ENCODE measurements at places on chromosomes 6 and 20. TPM values are rescaled to one million over a fixed set of nuclear protein-coding genes. Genes with fewer than 3 reads are reported as not detected.
A peak's percentile ranks its signal among the peaks of the same experiment; 100 is the strongest.

DNA sequence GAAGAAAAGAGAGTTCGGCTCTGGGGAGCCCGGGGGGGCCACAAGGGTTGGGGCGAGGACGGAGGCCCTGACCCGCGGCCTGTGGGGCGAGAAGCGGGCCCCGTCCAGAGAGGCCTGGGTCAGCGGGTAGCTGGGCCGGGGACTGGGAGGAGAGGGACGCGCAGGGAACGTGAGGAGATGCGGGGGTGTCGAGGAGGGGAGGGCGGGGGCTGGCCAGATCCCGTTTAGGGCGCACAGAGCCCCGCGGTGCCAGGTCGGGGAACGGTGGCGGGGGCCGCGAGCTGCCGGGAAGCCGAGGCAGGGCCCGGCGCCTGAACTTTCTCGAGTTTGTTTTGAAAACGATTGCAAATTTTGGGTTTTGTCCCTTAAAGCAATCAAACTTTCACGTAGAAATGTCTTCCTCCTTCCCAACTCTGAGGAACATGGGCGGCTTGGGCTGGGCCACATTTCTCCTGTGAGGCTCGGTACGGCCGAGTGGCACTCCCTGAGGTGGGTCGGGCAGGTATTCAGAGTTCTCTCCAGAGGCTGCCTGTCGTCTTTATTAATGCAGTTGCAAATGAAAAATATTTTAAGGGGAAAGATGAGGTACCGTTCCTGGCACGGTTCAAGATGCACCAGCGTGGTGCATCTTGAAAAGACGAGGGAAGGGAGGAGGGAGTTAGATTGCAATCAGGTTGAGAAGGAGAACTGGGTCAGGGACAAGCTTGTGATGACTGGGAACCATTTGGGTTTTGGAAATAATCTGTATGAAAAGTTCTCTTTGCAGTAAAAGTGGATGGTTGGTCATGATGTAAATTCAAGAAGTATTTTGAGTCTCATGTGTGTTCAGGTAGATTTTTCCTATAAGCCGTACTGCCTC lies 972 bp downstream of the RNF8 start:
- peak; percentile 36 for DNase-seq

- DNase-seq, result peak; percentile 30
Observed at GRCh38 chr6:160069050-160069454, 52.6 kb upstream of the SLC22A1 start.

DNA sequence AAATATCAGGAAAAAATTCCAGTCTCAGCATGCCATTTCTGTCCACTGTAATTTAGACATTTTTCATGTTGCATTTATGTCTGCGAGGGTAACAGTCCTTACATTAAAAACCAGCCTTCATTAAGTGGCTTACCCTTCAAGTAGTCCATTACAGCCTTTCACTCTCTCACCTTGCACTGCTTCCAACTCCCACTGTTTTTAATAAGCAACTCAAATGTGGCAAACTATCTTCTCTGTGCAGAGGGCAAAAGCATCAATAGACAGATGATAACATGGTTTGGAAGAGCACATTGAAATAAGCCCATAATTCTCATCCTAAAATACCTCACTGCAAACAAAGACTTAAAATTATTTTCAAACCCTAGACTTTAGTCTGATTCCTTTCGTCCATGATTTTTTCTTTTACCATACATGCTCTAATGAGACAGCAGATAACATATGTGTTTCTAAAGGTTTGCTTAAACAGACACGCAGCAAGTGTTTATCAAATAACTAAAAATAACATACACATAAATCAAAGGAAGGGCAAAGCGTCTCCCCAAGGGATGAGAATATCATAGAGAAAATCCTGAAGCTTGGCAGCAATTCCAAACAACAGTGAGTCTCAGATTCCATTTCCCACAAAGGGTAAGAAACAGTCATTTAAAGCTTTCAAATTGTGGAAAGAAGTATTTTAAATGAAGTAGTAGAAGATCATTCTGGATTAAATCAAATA lies 130.4 kb downstream of the PTPRK start:
- no peak for DNase-seq

DNA sequence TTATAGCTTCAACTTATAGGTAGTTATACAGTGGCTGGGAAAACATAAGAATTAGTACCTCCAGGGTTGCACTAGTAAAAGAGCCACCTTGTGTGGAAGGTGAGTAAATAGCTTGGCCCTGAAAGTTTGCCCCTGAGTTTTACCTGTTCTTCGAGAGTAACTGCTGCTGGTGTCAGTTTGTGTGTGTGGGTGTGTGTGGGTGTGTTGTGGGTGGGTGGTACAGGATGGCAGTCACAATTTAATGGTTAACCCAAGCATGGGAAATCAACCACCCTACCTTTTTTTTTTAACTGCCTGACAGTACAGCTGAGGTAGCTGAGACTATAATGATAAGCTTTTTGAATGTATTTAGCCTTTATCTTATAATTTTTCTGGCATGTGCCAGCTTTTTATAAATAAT lies 137.3 kb downstream of the STXBP5 start:
- DNase-seq, result no peak

- no peak for DNase-seq
Observed at GRCh38 chr6:36718560-36718959, 20.9 kb downstream of the RAB44 start.

The CD24 gene
- 267 TPM for polyA plus RNA-seq

The JPH2 gene
- 1.1 TPM for polyA plus RNA-seq

The PPP1R16B gene
- polyA plus RNA-seq, result 1.5 TPM

The NFATC2 gene
- 6.3 TPM for polyA plus RNA-seq

The ISM1 gene
- 0.25 TPM for polyA plus RNA-seq

The C6orf58 gene
- polyA plus RNA-seq, result not detected
